ENCODE measurements at places on chromosomes 1 and 21. TPM values are rescaled to one million over a fixed set of nuclear protein-coding genes. Genes with fewer than 3 reads are reported as not detected.

GRCh38 chr21:18204931-18205330 lies 39.7 kb upstream of the CHODL start:
- no peak for DNase-seq

- DNase-seq = no peak
Measured at GRCh38 chr1:180152588-180152987, 2.1 kb upstream of the QSOX1 start.

DNA sequence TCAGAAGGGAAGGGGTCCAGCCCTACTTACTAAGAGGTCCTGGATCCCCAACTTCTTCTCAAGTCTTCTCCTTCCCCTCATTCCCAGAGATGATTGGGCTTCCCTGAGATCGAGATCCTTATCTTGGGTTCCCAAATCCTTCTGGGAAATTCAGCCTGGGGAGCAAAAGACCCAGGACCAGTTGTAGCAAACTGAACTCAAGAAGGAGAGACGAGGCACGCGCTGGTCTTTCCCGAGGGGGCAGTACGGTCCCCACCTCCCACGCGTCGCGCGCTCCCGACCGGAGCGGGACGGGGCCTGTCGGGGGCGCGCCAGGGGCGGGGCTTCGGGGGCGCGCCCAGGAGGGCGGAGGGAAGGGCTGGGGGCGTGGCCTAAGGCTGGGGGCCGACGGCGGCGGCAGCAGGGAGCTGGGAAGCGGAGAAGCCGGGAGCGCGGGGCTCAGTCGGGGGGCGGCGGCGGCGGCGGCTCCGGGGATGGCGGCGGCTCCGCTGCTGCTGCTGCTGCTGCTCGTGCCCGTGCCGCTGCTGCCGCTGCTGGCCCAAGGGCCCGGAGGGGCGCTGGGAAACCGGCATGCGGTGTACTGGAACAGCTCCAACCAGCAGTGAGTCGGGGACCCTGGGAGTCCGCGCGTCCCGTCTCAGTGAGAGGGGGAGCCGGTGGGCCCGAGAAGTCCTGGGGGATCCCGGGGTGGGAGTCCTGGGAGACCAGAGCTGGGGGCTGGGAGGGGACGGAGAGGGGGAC lies at the start of gene EFNA3:
Gene EFNA3 (plus strand): TSS at position 369 of the 741 bp plus-strand sequence. CDS start 105 bp downstream, at position 474.
- DNase-seq = peak; percentile 61

DNA sequence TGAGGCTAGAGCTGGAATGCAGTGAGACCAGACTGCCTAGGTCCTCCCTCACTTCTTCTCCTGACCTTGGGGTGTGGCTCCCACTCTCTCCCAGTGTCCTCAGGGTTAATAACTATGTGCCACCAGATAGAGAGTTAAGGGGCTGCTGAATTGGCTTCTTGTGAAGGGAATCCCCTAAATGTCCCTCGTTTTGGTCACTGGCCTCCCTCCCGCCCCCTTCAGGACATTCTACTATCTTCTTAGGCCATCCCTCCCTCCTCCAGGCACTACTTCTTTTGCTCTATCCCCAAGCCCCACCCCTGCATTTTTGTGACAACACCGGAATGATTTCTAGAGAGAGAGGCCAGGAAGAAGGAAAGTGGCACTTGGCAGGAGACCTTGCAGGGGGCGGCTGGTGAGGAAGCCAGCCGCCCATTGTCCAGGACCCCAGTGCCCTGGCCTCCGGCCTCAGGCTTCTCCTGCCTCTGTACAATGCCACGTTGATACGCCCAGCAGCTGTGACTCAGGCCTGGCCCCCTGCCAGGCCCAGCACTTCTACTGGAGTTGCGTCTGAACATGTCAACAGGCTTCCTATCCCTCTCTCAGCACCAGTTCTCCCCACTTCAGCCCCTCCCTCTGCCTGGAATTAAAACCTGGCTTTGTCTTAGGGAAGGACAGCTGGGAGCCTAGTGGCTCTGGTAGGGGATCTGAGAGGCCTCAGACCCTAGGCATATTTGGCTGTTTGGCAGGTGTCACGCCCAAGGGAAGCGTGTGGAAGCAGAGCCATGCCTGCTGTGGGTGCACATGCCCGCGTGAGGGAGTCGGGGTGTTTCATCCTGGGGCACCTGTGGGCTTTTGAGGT lies 9.1 kb downstream of the LMNA start:
- DNase-seq = peak; percentile 98

DNA sequence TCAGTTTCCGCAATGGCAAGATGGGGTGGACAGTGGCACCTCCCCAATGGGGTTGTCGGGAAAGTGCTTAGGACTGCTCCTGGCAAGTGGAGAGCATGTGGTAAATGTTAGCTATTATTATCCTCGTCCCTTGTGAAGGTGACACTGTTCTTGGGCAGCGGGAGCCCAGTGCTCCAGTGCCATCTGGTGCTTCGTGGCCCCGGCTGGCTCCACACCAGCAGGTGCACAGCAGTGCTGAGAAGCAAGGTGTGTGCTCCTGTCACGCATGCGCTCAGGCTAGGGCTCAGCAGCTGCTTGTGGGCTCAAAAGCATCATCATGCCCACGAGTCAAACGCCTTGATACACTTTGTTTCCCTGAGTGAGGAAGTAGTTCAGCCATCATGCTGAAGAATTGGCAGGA lies 24.9 kb upstream of the KCNC4 start:
- no peak for DNase-seq

- peak; percentile 88 for DNase-seq
Measured at GRCh38 chr1:39711104-39711965, 20.1 kb upstream of the HPCAL4 start.

DNA sequence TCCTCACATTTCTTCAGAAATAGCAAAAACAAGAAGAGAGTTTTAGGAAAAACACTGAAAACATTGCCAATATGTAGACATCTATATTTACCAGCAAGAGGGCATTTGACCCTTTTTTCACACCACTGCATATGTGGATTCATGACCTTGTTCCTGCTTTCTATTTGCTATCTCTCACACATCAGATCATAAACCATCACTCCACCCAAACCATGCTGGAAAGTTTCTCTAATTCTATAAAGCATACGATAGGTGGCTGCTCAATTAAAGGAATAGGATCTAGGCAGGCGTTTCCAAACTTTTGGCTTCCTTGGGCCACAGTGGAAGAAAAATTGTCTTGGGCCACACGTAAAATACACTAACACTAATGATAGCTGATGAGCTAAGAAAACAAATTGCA lies 35.6 kb upstream of the SAMD13 start:
- no peak for DNase-seq

DNA sequence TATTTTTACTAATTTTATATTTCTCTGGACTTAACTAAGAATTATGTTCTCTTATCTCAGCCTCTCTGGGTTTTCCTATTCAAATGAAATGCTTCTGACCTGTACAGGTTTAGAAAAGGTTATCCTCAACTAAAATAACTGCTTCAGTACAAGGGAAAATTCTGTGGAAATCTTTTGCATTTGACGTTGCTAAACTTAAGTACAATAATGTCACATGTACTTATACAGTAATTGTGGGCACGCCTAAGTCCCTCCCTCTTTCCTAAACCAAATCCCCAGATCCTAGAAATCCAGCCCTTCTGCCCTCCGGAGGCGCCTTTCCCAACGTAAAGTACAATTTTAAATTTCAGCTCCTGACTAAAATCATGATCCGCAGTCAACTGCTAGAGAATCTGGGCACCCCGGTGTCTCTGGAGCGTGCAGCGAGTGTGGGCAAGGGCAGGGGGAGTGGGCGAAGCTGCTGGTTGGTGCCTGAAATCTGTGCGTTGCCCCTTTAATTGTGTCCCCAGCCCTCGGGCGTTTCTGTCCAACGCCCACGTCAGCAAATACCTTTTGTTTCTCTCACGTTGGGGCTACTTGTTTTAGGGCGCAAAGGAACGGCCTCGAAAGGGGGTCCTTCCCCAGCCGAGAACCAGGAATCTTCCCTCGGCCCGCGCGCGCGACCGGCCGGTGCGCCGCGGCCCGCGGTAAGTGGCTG lies at the start of gene ZBTB8A:
Gene ZBTB8A (plus strand): TSS at position 541 of the 697 bp plus-strand sequence. CDS start 53,505 bp downstream, outside the sequence.
- peak; percentile 51 for DNase-seq

GRCh38 chr21:40186045-40186444 lies 318.8 kb downstream of the PCP4 start:
- no peak for DNase-seq

- DNase-seq = no peak
Measured at GRCh38 chr1:78340006-78340405, 150.8 kb upstream of the PTGFR start.

The RIPPLY3 gene
- 0.22 TPM for polyA plus RNA-seq

The PLEKHM2 gene
- polyA plus RNA-seq = 68.3 TPM

The GPR161 gene
- polyA plus RNA-seq = 27.6 TPM

The SAMD11 gene
- 63.3 TPM for polyA plus RNA-seq
